ENCODE measurements at places on chromosomes 16 and 17.

DNA sequence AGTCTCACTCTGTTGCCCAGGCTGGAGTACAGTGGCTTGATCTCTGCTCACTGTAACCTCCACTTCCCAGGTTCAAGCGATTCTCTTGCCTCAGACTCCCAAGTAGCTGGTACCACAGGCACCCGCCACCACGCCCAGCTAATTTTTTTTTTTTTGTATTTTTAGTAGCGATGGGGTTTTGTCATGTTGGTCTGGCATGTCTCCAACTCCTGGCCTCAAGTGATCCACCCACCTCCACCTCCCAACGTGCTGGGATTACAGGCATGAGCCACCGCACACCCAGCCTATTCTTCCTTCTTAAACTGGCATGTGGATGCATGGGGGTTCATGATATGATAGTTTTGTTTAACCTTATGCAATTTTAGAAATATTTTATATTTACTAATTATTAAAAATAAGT, 39.4 kb upstream of the VWA3A start:
- no peak for DNase-seq

DNA sequence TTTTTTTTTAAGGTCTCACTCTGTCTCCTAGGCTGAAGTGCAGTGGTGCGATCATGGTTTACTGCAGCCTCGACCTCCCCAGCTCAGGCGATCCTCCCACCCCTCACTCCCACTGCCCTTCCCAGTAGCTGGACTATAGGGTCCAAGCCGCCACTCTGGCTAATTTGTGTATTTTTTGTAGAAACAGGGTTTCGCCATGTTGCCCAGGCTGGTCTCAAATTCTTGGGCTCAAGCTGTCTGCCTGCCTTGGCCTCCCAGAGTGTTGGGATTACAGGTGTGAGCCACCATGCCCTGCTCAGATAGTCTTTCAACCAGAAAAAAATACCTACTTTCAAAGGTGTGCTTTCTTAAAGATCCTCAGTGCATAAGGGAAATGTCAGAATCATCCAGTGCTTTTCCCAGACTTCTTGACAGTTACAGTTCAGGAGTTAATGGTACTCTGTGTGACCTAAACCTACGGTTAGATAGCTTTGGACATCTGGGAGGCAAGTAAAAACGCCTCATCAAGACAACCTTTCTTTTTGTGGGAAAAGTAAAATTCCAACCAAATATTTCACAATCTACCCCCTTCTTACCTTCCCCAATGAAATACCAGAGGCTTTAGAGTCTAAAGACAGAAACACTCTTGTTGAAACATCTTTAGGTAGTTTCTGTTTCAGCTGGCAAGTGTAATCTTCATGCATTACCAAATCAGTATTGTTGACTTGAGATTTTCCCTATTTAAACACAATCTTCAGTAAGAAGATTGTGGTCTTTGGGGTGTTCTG, 6.8 kb downstream of the RSPRY1 start:
- DNase-seq: no peak

- DNase-seq: no peak
Measured at GRCh38 chr17:14351493-14351892, 50.6 kb downstream of the HS3ST3B1 start.

- no peak for DNase-seq
Measured at GRCh38 chr16:84774810-84775209, 45.0 kb upstream of the CRISPLD2 start.

DNA sequence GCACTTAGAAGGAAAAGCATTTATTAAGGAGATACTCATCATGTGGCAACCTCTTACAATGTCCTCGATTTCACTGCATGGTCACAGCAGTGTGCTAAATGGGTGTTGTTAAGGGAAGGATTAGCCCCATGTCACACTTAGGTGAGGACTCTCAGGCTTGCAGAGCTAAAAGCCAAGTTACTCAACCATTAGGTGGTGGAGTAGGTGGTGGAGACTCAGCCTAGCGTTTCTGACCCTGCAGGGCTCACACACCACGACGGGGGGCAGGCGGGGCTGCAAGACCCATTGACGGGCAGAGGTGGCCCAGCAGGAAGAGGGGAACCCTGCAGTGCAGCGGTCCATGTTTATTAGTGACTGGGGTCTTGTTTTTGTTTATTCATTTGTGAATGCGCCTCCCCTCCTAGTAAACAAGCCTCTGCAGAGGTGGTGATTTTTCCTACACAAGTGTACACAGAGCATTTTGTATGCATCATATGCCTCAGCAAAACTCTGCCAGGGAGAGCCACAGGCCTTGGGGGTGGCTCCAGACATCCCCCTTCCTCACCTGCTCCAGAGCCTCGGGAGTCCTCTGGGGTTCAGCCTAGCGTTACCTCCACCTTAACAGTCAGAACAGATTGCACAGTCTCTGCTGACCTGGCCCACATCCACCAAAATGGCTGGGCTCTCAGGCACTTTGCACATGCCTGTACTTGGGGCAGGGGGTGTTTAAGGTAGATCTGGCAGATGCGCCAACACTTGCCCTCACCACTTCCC, 216.7 kb downstream of the C16orf95 start:
- no peak for DNase-seq

DNA sequence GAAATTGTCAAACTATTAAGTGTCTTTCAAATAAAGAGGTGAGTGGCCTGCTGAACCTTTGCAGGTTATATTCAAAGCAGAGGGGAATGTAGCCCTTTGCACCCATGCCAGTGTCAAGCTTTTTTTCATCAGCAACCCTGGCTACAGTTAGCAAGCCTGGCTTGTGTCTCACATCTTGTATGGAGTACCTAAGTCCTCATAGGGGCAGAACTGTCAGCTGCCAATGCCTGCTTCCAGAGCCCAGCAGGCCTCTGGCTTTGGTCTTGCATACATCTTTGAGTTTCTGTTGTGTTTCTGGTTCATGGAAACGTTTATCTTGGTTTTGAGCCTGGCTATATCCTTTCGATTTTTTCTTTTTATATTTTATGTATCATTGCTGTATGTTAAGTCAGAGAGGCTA, 26.8 kb downstream of the REXO5 start:
- DNase-seq: no peak

DNA sequence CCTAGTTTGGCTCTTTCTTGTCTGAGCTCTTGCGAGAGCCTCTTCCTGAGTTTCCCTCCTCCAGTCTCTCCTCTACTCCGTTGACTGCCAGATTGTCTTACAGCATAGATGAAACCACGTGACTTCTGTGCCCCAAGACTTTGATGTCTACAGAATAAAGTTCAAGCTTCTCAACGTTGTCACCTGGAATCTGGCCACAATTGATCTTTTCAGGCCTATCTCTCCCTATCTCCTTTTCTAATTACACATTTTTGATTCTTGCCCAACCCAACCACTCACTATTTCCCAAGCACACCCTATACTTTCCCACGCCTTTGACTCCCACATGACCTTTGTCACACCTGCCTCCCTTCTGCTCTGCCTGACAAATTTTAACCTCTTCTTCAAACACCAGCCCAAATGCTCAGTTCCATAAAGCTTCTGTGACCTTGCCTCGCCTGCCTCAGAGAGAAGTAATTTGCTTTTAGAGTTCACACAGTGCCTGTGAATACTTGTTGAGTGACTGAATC, 52.4 kb upstream of the PMFBP1 start:
- no peak for DNase-seq

GRCh38 chr16:54655121-54655590, 275.5 kb upstream of the IRX5 start:
- DNase-seq: no peak

DNA sequence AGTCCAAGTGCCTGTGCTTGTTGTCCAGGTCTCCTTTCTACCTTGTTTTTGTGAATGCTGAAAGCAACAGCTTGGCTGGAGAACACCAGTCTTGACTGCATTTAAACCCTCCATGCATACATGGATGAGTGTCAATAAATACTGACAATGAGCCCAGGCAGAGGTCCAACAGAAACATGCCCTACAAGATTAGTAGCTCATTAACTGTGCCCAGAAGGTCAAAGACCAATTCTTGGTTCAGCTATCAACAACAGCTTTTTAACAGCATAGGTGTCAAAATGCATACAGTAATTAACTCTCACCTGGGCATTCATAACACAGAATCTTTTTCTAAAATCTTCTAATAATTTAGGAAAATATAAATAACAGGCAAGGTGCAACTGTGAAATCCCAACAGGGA, 63.2 kb downstream of the N4BP1 start:
- no peak for DNase-seq

All from T-helper 22 cell (primary cell).